ENCODE measurements at places on chromosomes 1 and 21.

DNA sequence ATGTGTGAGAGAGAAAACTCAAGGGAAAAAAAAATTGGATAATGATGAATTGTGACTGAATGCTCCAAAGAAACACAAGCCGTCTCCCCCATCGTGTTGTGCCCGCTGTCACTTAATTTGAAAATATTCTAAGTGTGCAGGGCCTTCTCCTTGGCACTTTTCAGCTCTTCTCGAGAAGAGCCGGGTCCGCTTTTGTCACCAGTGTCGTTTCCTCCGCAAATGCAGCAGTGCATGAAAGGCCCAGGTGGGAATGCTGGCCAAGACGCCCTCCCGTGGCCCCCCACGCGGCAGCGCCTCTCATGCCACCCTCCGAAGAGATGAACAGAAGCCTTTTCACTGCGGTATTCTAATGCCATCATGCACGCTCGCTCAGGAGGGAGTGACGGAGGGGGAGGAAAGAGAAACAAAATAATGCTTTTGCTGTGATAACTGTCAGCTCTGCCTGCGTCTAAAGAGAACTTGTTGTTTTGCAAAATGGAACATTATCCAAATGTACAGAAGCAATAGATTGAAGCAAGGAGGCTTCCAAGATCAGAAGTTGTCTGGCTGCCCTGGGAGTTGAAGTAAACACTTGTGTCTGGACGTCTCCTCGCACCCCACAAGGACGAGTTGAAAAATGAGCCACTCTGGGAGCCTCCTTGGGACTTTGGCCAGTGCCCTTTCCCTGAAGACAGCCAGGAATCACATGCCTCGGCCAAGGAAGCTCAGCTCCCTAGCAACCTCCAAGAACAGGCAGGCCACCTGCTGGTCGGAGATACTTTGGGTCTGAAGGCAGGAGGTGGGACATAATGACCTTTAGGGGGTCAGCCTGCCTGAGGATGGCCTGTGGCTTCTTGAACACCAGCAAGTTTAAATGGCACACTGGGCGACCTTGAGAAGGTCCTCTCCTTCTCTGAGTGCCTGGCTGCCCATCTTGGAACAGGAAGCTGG, 166.1 kb upstream of the ZC3H12A start:
- H3K27me3 ChIP-seq, result no peaks in the 10 kb centered on the region
- no peaks in the 10 kb centered on the region for H3K4me1 ChIP-seq
- H3K36me3 ChIP-seq, result no peaks in the 10 kb centered on the region
- no peak overlapping the region for H3K4me3 ChIP-seq
- no peak for DNase-seq

DNA sequence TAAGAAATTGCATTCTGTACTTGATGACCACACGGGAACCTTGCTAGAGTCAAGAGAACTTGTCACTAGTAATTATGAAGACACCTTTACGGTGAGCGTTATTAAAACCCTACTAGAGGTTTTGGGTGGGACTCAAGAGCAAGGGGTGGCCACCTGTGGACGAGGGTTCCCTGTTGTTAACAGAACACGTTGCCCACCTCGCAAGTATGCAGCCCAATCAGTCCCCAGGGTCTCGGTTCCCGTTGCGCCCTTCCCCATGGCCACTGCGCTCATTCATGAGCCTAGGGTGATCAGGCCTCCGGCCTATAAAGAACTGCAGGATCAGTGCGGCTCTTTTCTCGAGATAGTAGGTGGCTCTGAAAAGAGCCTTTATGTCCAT, 30.2 kb upstream of the RNF187 start:
- peak overlapping the region; percentile 69 for H3K4me3 ChIP-seq
- DNase-seq, result no peak
- no peaks in the 10 kb centered on the region for H3K36me3 ChIP-seq
- H3K27me3 ChIP-seq, result no peaks in the 10 kb centered on the region
- H3K27ac ChIP-seq, result peak overlapping the region; percentile 69

- H3K36me3 ChIP-seq, result no peaks in the 10 kb centered on the region
- DNase-seq, result no peak
- no peaks in the 10 kb centered on the region for H3K27me3 ChIP-seq
- H3K4me1 ChIP-seq, result peaks cover 14% of the 10 kb centered on the region
Measured at GRCh38 chr1:91799159-91799558, 86.8 kb downstream of the TGFBR3 start.

DNA sequence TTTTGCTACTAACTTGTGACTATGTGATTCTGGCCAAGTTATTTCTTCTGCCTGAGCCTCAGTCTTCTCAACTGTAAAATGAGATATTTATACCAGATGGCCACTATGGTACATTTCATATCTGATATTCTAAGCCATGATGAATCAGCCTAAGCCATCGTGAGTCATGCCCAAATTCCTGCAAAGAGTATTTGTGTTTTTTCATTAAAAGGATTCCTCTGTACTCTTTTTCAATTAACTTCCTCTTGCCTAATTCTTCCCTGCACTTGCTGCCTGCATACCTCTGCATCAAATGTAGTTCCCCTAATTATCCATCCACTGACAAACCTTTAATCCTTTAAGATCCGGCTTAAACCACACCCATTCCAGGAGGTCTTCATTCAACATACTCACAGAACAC, 575.1 kb upstream of the BEND5 start:
- H3K4me1 ChIP-seq, result peaks cover 5% of the 10 kb centered on the region
- H3K27ac ChIP-seq, result no peak overlapping the region
- H3K27me3 ChIP-seq, result no peaks in the 10 kb centered on the region

DNA sequence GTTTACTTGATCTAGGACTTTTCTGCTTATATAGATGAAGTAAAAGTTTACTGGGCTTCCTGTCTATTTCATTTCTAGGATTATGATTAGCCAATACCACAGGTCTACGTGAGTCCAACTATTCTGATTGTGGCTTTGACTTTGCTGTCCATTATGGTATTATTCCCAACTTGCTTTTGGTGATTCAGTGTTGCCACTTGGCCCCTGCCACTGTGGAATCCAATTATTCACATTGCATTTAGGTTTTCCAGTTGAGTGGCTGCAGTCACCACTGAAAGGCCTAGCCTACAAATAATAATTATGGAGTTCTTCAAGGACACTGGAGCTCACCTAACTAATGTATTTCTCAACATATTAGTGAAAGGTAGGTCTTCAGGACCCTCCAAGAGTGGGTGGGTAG, 574.3 kb upstream of the USP24 start:
- no peaks in the 10 kb centered on the region for H3K36me3 ChIP-seq
- no peaks in the 10 kb centered on the region for H3K27me3 ChIP-seq
- peak; percentile 83 for DNase-seq
- H3K4me1 ChIP-seq, result no peaks in the 10 kb centered on the region
- H3K4me3 ChIP-seq, result no peak overlapping the region
- H3K27ac ChIP-seq, result no peak overlapping the region

Data from astrocyte (in vitro differentiated cells and primary cell).